ENCODE measurements at places on chromosomes 12 and 14. TPM values are rescaled to one million over a fixed set of nuclear protein-coding genes. Genes with fewer than 3 reads are reported as not detected.

The BRAP gene
- 24.5 TPM for total RNA-seq

GRCh38 chr12:47189728-47190127, 110.0 kb upstream of the AMIGO2 start:
- no peak for DNase-seq

The LRTM2 gene
- not detected for total RNA-seq

The CLEC1B gene
- total RNA-seq: not detected

DNA sequence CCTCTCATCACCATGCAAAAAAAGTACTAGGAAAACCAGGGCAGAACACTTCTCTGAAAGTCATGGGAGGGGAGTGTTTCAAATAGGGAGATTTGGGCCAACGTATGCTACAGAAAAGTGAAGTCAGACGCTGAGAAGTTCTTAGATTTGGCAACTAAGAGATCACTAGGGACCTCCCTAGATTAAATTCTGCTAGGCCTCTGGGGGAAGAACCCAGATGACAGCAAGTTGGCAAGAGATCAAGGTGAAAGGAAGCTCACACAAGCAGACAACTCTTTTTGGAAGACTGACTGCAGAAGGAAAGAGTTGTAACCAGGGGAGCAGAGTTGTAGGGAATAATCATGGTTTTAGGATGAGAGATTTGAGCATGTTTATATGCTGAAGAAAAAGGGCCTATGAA, 20.7 kb downstream of the IQSEC3 start:
- no peak for DNase-seq

DNA sequence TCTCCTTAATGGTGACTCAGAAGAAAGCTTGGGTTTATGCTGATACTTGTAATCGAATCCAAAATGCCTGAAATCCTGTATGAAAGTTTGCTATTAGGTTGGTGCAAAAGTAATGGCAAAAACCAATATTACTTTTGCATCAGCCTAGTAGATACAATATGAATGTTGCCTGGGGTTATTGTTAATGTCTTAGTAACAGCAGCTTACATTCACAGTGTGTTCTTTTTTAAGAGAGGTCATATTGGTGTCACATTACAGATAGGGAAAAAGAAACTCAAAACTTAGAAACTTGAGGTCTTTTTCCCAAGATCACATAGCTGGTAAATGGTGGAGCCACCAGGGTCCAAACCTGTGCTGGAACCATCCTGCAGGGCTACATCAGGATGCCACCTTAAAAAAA, 25.2 kb downstream of the SRGAP1 start:
- peak; percentile 19 for DNase-seq

- peak; percentile 51 for DNase-seq
Measured at GRCh38 chr14:75298187-75298965, 19.7 kb downstream of the FOS start.

DNA sequence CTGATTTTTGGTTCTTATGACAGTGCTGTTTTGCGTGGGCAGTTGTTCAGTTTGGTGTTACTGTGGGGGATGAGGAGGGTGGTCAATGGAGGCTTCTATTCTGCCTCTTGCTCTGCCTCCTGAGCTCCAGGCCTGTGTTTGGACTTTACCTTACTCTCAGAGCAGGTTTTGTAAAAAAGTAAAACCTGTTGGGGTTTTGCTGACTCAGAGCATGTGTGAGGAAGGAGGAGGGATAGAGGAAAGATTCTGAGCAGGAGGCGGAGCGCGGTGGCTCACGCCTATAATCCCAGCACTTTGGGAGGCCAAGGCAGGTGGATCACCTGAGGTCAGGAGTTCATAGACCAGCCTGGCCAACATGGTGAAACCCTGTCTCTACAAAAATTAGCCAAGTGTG, 6.7 kb downstream of the A2ML1 start:
- DNase-seq: no peak

DNA sequence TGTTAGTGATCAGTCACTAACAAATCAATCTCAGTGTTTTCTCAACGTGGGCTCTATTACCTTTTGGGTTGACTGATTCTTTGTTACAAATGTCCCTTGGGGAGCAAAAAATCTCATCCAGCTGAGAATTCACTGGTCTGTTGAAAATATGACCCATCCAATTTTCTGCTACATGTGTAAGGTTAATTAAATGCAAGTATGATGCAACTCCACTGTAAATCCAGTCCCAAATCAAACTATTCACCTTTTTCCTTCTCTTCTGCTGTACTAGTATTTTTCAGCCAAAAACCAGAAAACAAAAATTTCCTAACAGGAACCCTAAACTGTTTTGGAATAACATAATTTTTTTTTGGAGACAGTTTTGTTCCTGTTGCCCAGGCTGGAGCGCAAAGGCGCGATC, 2.2 kb downstream of the ERH start:
- DNase-seq: no peak

The ADAMTS20 gene
- total RNA-seq: not detected

DNA sequence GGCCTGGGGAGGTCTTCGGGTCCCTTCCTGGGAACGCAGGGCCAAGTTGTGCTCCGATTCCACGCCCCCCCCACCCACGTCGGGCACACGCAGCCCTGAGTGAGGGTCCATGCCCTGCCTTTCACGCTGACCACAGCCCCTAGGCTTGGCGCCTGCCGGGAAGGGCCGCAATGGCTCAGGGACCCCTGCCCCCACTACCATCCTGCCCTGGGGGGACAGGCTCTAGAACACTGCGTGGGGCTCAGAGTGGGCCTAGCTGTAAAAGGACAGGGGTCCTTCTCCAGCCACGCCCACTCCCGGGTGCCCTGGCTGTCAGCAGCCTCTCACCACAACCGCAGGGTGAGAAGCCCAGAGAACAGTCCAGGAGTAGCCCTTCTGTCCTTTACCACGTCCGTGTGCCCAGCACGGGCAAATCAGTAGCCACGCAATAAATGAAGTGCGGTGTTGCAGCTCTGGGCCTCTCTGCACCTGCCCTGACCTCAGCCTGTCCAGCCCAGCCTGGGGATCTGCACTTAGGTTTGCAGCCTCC, 9.4 kb upstream of the GPR68 start:
- DNase-seq: no peak

The PMCH gene
- not detected for total RNA-seq

GRCh38 chr14:79576424-79576823, 634.9 kb downstream of the DIO2 start:
- no peak for DNase-seq

GRCh38 chr14:87797001-87797400, 196.0 kb downstream of the GALC start:
- no peak for DNase-seq

The PPP4R4 gene
- total RNA-seq: 3.3 TPM

GRCh38 chr12:111277570-111277969, 91.3 kb downstream of the PHETA1 start:
- DNase-seq: no peak

GRCh38 chr12:28057856-28058615, 85.5 kb upstream of the PTHLH start:
- peak; percentile 72 for DNase-seq

DNA sequence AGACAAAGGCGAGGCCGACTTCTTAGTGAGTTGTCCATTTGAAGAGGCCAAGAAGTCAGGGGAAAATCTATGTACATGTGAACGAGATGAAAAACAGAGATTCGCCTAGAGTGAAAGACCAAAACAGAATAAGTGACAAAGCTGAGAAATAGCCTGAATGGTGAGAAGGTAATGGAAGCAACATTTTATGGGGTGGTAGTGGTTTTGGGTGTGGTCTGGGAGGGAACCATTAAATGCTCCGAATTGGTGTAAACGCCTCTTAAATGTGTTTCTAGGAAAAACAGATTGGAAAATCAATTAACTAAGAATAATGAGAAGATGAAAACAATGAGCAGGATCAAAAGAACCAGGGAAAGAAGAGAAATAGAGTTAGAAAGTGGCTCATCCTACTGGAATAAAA, 83.8 kb upstream of the MANSC4 start:
- no peak for DNase-seq

The LRRC43 gene
- 1.3 TPM for total RNA-seq

The FAM186B gene
- 0.35 TPM for total RNA-seq

GRCh38 chr12:93434256-93434865, 7.4 kb downstream of the UBE2N start:
- no peak for DNase-seq

DNA sequence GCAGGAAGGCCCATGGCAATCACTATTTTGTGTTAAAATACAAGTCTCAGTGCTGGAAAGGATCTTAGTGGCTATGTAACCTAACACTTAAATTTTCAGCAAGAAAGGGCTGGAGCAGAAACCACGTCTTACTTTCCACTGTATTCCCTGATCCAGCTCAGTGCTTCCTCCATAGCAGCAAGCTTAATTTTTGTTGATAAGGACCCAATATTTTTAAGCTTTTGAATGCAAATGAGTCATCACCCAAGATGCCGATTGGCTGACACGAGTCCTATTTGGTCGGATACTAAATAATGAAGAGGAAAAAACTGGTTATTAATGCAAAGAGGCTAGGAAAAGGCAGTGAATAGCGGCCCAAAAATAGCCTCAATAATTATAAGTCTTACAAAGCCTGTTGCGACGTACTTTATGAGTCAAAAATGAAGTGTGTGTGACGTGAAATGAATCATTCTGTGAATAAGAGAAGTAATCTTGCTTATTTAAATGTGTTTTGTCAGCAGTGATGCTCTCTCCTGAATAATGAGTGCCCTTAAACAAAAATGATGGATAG, 46.9 kb upstream of the IGF1 start:
- no peak for DNase-seq

- DNase-seq: no peak
Measured at GRCh38 chr14:24123424-24124417, 6.7 kb upstream of the FITM1 start.

DNA sequence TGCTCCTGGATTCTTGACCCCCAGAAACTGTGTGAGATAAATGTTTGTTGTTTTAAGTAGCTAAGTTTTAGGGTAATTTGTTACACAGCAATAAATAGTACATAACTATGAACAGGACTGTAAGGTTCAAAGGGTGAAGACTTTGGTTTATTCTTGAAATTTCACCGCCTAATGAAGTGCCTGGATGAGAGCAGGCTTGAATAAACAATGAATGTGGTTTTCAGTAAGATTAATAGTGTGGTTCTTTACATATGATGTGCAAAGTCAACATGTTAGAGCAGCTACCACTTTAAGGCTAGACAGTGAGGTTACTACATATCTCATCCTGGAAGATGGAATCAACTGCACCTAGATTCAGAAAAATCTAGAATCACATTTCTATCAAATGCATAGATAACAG, 145.2 kb upstream of the BTG1 start:
- DNase-seq: no peak

GRCh38 chr14:105146181-105146975, 22.2 kb downstream of the JAG2 start:
- no peak for DNase-seq

- DNase-seq: no peak
Measured at GRCh38 chr14:96590190-96590864, 88.1 kb downstream of the PAPOLA start.

GRCh38 chr12:128861226-128862016, 8.1 kb downstream of the GLT1D1 start:
- no peak for DNase-seq

DNA sequence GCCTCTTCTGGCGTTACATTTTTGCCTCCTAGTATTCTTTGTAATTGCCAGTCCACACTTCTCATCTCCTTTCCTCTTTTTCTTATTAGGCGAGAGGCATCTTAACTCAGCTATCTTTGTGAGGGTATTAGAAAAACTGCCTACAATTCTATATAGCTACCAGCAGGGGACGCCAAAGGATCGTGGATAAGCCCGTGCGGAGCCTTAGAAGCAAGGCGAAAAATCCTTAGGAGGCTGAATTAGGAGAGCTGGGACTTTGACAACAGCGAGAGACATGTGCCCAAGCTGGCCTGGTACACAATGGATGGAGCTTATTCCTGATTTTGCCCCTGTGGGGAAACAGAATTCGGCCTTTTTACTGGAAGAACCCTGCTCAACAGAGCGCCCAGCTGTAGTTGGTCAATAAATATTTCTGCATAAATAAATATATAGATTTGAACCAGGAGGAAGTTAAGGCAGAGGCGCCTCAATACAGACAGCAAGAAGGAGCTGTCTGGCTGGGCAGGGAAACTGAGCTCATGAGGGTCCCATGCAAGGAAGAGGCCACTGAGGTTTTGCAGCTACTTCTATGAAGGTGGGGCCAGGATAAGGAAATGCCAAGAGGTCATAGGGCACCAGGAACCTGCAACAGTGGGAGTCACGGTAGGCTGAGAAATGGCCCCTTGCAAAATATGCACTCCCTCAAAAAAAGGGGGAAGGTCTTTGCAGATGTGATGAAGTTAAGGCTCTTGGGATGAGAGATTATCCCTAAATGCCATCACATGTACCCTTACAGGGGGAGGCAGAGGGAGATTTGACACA, 14.6 kb upstream of the RBM19 start:
- peak; percentile 52 for DNase-seq

DNA sequence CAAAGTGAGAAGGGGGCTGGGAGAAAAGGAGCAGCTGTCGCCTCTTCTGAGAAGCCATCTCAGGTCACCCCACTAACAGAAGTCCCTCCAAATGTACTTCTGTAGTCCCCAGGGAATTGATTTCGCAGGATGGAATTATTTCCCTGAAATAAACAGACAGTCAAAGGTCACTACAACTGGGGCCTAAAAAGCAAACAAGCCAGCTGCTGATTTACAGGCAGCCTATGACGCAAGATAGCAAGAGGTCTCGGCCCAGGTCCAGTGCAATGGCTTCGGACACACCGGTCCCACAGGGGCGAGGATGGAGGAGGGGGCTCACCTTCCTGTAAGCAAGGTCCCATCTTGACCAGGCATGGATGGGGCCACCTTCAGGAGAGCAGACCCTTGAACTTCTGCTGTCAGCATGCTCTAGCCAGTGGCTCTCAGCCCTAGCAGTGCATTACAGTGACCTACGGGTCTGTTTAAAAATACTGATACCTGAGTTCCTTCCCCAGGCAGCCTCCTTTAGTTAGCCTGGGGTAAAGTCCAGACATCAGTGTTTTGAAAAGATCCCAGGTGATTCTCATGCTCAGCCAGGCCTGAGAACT, 18.1 kb downstream of the NUAK1 start:
- no peak for DNase-seq

The TAS2R9 gene
- 0.35 TPM for total RNA-seq

GRCh38 chr14:95040708-95041476, 116.4 kb downstream of the DICER1 start:
- DNase-seq: peak; percentile 1

The CPNE6 gene
- total RNA-seq: not detected

DNA sequence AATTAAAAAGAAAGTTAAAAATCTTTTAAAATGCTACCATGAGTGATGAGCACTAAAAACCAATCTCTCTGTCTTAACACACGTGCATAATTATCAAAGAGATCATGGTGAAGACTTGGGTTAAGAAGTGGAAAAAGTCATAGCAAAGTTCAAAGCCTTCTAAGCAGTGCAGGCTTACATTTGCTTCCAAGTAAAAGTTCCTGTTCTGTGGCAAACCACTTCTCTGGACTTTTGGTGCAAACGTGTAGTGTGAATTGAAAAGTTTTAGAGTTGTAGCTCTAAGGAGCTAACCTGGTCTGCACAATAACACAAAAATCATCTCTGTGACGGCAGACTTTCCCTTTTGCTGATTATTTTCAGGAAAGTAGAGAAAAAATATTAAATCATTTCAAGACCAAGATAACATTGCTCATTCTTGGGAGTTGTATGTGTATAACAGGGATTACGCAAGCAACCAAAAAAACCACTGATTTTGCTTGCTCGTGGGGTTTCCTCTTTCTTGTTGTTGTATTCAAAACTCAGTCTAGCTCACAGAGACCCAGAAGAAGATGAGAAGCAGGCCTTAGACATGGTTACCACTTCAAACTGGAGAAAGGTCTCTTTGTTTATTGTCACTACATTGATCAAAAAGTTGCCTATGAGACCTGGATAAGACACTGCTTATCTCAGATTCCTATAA, 2.3 kb upstream of the GLIPR1 start:
- DNase-seq: peak; percentile 49

The NUMB gene
- 17.7 TPM for total RNA-seq
